ENCODE measurements at places on chromosomes 11 and 22. TPM values are rescaled to one million over a fixed set of nuclear protein-coding genes. Genes with fewer than 3 reads are reported as not detected.

The CNGA4 gene
- 0.49 TPM for total RNA-seq

The OR11H1 gene
- not detected for total RNA-seq

The KRTAP5-10 gene
- total RNA-seq: 1.5 TPM

The OR52H1 gene
- 0.59 TPM for total RNA-seq

The PYGM gene
- total RNA-seq: 45.7 TPM

The SLC22A12 gene
- not detected for total RNA-seq

The OR51I1 gene
- total RNA-seq: 0.59 TPM

The TSPAN18 gene
- total RNA-seq: 17.0 TPM

The LDHAL6A gene
- not detected for total RNA-seq

The MIOX gene
- total RNA-seq: not detected

The NAALADL1 gene
- total RNA-seq: 9.0 TPM

The SERHL2 gene
- 3.1 TPM for total RNA-seq

The LRFN4 gene
- 5.5 TPM for total RNA-seq

The VPS37C gene
- total RNA-seq: 9.9 TPM

The POU2AF1 gene
- total RNA-seq: 0.10 TPM

The CARD18 gene
- 37.0 TPM for total RNA-seq

The DUSP8 gene
- 1.8 TPM for total RNA-seq

The SLC22A9 gene
- total RNA-seq: not detected

The NAALAD2 gene
- 11.4 TPM for total RNA-seq

The NCAPH2 gene
- 29.7 TPM for total RNA-seq

The SLC17A6 gene
- 0.10 TPM for total RNA-seq

The SAA1 gene
- not detected for total RNA-seq

The NCF4 gene
- 10.2 TPM for total RNA-seq

The MMP10 gene
- not detected for total RNA-seq

The ANKK1 gene
- total RNA-seq: 1.6 TPM

The OR4C11 gene
- not detected for total RNA-seq

The VSTM5 gene
- total RNA-seq: 0.39 TPM

The PAX6 gene
- 0.10 TPM for total RNA-seq

The DKK3 gene
- total RNA-seq: 67.7 TPM

The TRIM48 gene
- not detected for total RNA-seq
